Activated gamma-delta T cell (primary cell): ENCODE measurements at places on chromosomes 4 and X.

GRCh38 chr4:48779095-48779997, 733 bp downstream of the FRYL start:
- DNase-seq, result peak; percentile 64

GRCh38 chr4:174429701-174430410, 92.4 kb downstream of the HPGD start:
- no peak for DNase-seq

DNA sequence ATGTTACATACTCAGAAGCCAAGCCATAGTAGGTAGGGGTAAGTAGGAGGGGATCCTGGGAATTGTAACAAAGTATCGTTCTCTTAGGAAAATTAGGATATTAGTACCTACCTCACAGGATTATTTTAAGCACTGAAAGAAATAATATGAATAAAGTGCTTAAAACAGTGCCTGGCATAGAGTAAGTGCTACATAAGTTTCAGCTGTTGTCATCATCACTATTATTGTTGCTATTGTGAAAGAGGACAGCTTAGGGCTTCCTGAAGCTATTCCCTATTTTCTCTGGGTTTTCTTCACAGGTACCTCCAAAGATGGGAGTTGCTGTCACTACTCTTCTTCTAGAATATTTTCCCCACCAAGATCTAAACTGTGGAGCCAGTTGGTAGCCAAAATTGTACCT, 443.7 kb upstream of the FGF16 start:
- no peak for DNase-seq

GRCh38 chr4:52891743-52892142, 29.6 kb downstream of the RASL11B start:
- DNase-seq, result no peak

DNA sequence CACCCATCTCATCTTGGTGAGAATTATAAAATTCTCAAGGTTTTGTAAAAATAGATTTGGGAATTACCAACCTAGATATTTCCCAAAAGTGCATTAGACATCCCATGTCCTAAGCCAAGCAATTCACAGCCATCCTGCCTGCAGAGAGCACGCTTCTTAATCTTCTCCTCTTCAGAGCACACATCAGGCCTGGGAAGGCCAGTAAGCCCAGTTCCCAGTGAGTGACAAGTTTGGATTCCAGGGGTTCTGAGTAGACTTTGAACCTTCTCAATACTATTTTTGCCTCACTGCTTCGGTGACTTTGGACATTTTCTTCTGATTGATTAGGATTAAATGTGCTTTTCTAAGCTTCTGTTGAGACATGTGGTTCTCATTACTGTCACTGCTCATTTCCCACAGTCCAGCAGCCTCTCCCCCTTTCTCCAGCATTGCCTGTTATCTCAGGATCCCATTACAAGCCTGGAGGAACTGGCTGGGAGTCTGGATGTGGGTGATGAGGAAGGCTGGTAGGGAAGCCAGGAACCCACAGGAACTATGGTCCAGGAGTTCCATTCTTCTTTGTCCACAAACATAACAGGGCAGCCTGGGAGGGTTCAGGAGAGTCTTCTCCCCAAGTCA, 56.4 kb upstream of the TMEM150C start:
- DNase-seq, result no peak
